Panc1 (cell line): ENCODE measurements at places on chromosomes 2 and 18.

- no peak for DNase-seq
Measured at GRCh38 chr2:230921806-230922595, 3.0 kb downstream of the GPR55 start.

DNA sequence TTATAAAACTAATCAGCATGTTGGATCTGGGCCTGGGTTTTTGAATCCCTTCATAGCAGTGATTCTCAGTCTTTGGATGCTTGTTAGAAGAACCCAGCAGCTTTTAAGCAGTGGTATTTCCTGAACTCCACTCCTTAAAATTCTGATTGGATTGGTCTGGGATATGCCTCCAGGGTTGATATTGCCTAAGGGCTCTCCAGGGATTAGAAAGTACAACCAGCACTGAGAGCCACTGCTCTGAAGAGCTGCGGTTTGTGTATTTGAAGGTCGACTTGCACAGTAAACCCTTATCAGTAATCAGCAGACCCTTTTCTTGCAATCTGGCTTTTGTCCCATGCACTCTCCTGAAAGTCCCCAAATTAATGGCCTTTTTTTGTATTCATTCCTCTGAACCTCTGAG is 17.0 kb upstream of the RBMS1 start:
- no peak for DNase-seq

DNA sequence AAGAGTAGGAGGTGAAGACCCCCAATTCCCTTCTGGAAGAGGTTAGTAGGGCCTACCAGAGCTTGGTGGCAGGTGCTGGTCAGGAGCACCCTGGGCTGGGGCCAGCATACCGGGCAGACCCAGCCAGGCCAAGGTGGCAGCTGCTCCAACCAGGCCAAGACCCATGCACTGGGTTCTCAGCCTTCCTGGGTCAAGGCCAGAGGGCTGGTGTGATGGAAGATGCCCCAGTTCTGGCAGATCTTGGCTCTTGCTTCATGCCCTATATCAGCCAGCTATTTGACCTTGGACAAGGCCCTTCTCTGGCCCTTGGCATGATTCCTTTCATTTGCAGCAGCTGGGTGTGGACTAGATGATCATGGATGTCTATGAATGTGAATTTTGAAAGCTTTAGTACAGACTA is 57.7 kb downstream of the PRKCE start:
- DNase-seq = no peak

DNA sequence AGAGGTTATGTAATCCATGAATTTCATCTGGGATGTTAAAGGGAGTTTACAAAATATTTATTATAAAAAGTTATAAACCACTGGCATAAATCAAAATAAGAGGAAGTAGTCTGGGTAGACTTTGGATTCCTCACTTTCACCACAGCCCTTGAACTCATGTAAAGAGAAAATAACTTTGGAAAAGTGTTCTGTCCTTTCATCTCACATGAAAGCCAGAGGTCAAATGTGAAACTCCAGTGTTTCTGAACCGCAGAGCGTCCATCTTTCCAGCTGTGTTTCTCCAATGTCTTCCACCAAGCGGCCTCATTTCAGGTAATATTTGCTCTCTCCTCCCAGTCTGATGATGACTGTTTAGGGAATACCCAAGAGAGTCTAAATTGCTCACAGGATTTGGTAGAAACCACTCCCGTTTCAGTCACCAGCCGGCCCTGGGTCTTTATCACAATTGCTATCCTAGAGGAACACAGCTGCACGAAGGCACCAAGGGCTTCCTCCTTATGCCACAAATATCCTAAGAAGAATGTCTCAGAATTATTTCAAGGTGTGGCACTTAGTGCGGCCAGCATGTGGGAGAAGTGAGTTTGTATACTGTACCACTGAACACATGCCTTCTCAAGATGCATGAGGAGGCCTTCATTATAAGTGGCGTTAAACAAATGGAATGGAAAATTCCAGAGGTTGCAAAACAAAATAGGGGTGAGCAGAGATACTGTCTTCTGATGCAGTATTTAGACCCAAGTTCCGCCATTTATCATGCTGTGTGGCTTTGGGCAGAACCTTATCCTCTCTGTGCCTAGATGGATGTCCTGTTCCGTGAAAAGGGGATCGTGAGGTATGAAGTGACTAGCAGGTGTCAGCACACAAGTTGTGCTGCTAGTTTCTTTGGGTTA is 63.8 kb downstream of the ACTR2 start:
- no peak for DNase-seq

GRCh38 chr18:62979176-62979575 is 263.8 kb downstream of the PHLPP1 start:
- DNase-seq = no peak

DNA sequence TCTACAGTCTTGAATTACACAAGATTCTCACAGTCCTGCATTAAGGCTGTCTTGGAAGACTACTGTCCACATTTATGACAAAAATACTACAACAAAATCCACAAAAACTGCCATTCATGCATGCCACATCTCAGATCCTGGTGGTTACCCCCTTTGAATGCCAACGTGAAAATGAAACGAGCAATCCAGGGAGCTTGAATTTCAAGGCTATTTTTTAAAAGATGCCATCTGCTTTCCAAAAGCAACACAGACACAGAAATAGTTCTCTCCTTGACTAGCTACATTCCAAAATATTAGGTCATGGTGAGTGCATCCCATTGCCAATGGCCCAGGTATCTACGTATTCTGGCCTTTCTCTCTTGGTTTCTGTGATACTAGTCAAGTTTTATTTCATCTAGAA is 36.3 kb downstream of the IRS1 start:
- no peak for DNase-seq

DNA sequence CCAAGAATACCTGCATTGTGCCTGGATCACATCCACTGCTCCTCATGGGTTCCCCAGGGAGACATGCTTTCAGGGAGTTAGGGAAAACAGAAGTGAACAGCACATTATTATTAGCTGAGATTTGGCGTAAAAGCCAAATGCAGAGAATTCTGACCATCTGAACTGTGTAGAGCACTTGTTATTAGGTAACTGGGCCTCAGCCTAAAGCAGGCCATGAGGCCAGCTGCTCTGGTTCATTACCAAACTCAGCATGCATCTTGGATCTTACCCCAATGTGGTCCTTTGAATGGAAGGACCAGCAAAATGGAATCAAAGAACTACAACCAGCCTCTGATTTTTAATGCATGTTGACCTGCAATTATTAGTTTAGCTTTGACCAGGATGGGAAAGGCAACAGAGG is 322.3 kb downstream of the KCNS3 start:
- DNase-seq = no peak

- DNase-seq = no peak
Measured at GRCh38 chr2:62194558-62195420, 1.1 kb upstream of the B3GNT2 start.

DNA sequence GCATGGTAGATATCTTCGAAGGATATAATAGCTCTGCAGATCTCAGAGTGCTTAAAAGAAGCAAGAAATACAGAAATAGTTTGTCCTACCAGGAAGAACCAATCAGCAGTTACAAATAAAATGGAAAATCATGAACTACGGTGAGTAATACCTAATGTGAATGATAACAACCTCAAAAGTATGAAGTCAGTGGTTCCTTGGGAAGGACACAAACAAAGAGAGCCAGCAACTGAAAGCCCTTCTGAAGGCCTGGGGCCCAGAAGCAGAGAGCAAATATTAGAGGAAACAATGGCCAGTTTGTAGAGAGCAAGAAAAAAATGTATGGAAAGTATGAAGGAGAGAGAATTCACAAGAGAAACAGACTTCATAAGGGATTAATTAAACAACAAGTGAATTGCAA is 226.8 kb upstream of the CHST9 start:
- no peak for DNase-seq

DNA sequence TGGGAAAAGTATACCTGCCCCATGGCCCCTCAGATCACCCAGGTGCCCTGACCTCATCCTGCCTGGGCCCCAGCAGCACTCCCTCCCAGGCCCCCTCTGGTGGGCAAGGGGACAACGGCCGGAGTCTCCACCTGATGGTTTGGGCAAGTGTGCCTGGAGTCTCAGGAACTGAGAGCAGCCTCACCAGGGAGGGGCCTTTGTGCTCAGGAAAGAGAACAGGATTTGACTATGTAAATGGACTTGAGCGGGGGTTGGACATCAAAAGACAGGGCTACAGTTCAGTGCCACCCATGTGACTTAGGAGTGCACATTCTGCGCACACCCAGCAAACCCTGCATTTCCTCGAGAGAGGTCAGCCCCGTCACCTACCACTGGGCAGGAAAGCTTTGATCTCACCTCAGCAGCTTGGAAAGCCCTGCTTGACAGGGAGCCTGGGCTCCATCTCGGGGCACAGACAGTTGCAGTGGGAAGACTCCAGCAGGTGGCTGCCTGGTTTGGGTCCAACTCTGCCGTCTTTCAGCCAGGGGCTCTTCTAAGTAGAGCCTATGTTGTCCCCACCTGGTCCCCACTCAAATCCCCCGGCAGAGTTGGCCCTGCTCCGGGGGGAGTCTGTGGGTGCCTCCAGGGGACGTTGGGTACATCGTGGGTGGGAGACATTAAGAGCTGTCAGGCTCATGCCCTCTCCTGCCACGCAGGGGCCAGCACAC is 3.3 kb downstream of the INPP5D start:
- no peak for DNase-seq

DNA sequence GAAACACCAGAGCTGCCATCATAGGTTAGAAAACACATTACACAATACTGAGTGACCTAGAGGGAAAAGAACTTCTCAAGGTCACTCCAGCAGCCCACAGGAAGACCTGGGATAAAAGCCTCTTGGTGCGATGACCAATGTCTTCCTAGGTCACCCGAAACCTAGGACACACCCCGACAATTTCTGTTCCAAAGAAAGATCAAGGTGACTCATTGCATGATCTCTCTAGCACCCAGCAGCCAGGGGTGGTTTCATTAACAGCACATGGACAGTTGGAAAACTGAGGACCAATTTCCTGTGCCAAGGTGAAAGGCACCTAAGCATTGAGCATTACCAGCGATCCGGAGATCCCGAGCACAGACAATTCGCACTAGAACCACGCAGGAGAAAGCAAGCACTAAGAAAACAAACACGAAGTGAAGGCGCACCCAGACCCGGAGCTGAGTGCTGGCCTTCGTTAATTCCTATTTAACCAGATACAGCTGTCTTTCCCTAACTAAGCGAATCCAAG is 1.5 kb downstream of the CACNB4 start:
- no peak for DNase-seq

- no peak for DNase-seq
Measured at GRCh38 chr2:149827585-149828126, 240.1 kb upstream of the MMADHC start.

GRCh38 chr2:148721991-148722777 is 77.6 kb downstream of the EPC2 start:
- DNase-seq = no peak

DNA sequence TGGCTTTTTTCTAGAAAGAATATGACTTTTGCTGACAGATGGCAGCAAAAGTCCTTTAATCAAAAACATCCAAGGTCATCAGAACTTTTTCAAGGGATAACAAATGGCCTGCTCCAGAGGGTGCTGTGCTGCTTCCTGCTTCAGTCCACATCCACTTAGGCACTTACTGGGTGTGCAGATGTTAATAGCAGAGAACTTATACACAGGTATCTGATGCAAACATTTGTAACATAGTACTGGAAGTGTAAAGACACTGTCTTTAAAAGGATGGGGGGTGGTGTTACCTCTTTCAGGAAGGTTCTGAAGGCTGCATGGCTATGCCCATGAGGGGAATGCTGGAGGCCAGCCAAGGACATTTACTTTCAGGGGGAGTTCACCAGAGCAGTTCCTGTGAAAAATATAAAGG is 5.5 kb downstream of the HOXD8 start:
- no peak for DNase-seq

- no peak for DNase-seq
Measured at GRCh38 chr2:73059106-73059505, 12.4 kb downstream of the SFXN5 start.

DNA sequence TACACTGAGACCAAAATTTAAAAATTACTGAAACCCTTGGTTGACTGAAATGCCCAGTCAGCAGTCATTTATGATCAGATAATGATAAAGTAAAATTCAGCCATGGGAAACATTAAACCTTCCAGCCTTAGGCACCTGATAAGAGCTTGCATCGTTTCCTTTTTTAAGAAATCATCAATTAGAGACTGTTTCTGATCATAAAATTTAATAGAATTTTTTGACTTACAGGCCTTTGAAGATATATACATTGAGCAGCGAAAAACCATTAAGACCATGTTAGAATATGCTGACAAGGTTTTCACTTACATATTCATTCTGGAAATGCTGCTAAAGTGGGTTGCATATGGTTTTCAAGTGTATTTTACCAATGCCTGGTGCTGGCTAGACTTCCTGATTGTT is 99.6 kb upstream of the CSRNP3 start:
- no peak for DNase-seq

DNA sequence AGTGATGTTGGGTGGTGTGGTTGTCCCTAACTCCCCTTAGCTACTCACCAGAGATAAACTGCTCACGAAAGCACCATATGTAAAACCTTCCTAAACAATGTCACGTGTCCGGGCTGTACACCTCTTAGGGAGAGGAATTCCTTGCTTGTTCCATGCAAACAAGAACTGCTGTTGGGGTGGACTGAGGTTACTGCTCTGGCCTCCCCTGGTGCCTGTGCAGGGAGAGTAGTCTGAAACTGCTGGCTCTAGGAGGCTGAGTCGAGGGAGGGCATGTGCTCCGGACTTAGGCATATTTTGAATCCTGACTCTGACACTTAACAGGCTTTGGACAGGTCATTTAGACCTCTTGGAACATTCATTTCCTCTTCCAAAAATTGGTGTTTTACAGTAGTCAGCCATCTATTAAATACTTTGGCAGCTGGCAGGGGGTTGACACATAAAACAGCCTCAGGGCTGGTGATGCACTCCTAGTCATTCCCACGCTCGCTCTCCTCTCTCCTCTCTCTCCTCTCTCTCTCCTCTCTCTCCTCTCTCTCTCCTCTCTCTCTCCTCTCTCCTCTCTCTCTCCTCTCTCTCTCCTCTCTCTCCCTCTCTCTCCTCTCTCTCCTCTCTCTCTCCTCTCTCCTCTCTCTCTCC is 10.6 kb downstream of the THNSL2 start:
- DNase-seq = no peak

- no peak for DNase-seq
Measured at GRCh38 chr2:11321847-11322246, 22.6 kb downstream of the ROCK2 start.

DNA sequence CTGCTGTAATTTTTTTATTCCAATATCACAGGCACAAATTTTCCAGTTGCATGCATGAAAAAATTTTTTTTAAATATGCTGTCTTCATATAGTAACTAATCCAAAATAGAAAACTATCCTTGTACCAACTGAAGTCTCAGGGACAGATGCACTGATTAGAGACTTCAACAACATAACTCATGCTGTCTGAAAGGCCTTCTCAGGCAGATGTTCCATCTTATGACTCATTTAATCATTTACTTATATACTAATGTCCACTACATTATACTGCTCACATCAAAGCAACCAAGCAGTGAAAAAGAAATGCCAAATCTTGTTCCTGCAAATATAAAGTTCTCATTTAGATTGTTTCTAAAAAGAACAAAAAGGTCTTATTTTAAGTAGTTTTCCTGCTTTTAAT is 53.1 kb downstream of the OLA1 start:
- no peak for DNase-seq

GRCh38 chr2:204625135-204625534 is 79.9 kb downstream of the PARD3B start:
- DNase-seq = no peak

GRCh38 chr18:4587204-4587603 is 132.1 kb upstream of the DLGAP1 start:
- no peak for DNase-seq

GRCh38 chr2:78614726-78615125 is 410.8 kb upstream of the REG3G start:
- no peak for DNase-seq
